Adrenal gland (tissue), 19 donors: ENCODE measurements at places on chromosomes 2 and 18. TPM values are rescaled to one million over a fixed set of nuclear protein-coding genes. Genes with fewer than 3 reads are reported as not detected.
A peak's percentile ranks its signal among the peaks of the same experiment; 100 is the strongest.

TMEM37 gene
- 11.6 TPM for total RNA-seq

GRCh38 chr18:37484983-37485834 is 80.4 kb downstream of the CELF4 start:
- no peaks in the 10 kb centered on the region for H3K36me3 ChIP-seq
- no peak overlapping the region for H3K27ac ChIP-seq
- H3K27me3 ChIP-seq, result peaks cover 4% of the 10 kb centered on the region
- H3K4me3 ChIP-seq, result peak overlapping the region; percentile 1

DNA sequence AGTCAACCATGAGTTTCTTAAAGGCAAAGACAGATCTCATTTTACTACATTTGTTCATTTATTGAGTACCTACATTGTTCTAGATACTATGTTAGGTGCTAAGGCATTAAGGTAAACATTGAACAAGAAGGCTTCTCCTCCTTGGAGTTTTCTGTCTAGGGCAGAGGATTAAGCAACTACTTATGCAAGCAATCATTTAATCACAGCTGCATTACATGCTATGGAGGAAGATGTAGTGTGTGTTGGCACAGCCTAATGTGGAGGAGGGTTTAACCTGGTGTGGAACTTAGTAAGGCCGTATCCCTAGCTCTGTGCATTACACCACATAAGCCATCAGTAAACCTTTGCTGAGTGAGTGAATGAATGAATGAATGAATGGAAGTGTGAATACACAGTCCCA is 106.5 kb upstream of the MAP3K20 start:
- no peaks in the 10 kb centered on the region for H3K27me3 ChIP-seq
- DNase-seq, result no peak
- H3K4me3 ChIP-seq, result no peak overlapping the region

DNA sequence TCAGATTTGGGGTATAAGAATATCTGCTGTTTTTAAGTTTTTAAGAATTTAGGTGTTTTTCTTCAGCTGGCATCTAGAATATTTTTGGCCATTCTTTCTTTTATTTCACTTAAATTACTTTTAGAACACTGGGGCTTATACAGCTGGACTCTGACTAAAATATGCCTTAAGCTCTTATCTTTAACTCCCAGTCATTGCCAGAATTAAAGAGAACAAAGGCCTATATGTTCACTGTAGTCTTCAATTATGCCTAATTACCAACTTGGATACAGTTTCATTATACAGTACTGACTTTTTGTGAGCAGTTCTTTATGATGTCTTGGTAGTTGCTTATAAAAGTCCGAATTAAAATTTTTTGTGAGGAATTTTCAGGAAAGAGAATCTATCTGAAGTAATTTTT is 192.8 kb downstream of the ZNF407 start:
- no peaks in the 10 kb centered on the region for H3K36me3 ChIP-seq
- H3K4me3 ChIP-seq, result no peak overlapping the region
- no peak for DNase-seq
- no peak overlapping the region for H3K27ac ChIP-seq
- no peaks in the 10 kb centered on the region for H3K4me1 ChIP-seq

DNA sequence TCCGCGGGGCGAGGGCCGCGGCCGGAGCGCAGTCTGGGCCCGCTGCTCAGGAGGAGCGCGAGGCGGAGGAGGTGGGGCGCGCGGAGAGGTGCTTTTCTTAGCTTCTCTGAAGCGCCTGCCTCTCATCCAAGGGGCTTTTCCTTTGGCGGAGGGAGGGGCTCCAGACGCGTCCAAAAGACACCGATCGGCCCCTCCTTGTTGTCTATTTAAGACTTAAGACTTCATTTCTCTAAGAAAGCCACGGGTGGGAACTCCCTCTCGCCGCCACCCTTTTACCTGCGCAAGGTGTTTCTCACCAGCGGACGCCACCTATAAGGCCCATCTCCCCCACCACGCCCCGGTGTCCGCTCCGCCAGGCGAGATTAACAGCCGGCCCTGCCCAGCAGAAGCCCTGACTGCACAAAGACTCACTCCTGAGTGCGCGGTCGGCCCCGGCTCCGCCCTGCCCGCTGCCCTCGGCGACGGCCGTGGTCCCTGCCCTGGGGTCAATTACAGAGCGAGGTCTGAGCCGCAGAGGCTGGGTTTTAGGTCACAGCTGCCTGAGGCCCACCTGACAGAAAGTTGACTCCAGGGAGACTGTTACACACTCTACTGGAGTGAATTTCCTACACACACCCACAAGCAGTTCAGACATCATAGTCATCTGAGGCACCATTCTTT is at the start of gene DSC2:
TSS of gene DSC2 (minus strand) at position 397 of the 660 bp plus-strand sequence. CDS start 450 bp downstream, outside the sequence.
- DNase-seq, result peak; percentile 14
- H3K36me3 ChIP-seq, result no peaks in the 10 kb centered on the region
- peak within 1 kb of the TSS; percentile 24 for H3K4me3 ChIP-seq
- H3K4me1 ChIP-seq, result no peaks in the 10 kb centered on the region
- H3K27ac ChIP-seq, result peak within 1 kb of the TSS; percentile 56

- DNase-seq, result no peak
- H3K36me3 ChIP-seq, result no peaks in the 10 kb centered on the region
- H3K4me1 ChIP-seq, result no peaks in the 10 kb centered on the region
- H3K4me3 ChIP-seq, result no peak overlapping the region
- no peak overlapping the region for H3K27ac ChIP-seq
- no peaks in the 10 kb centered on the region for H3K27me3 ChIP-seq
These were observed 320.4 kb upstream of the REV1 start for GRCh38 chr2:99810225-99810624.

DNA sequence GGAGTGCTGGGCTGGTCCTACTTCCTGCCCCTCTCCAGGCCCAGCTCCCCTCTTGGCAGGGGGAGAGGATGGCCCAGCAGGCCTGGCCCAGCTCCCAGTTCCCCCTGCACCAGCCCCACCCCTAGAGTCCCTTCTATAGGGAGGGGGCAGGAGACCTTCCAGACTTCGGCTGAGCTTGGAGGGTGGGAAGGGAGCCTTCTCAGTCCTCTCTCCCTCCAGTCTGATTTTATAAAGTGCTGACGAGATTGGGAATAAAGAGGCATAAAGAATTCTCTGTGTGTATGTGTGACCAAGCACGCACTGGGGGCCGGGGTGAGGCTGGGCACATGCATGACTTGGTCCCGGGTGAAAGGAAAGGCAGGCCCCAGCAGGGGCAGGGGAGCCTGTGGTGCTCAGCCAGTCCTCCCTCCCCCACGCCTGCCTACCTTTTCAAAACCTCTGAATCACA is 5.1 kb downstream of the CHPF start:
- no peaks in the 10 kb centered on the region for H3K36me3 ChIP-seq
- no peak overlapping the region for H3K4me3 ChIP-seq
- H3K27me3 ChIP-seq, result no peaks in the 10 kb centered on the region
- peaks cover 10% of the 10 kb centered on the region for H3K4me1 ChIP-seq
- DNase-seq, result no peak
- H3K27ac ChIP-seq, result no peak overlapping the region
